Right cardiac atrium (tissue), 5 donors: ENCODE measurements at places on chromosomes 11 and 22.

DNA sequence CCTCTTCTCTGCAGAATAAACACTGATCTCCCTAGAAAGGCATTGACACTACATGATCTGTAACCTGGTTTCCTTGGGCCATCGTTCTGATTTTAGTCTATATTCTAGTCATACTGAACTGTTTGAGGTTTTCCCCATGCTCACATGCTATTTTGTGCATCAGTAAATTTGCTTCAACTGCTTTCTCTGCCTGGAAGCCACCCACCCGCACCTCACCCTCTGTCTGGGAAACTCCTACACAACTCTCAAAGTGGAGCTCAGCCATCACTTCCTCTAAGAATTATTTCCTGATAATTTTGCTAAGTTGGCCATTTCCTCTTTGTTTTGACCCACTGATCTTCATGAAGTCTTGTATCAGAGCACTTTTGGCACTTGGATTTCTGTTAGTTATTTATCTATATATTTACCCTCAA, 36.1 kb downstream of the MMP20 start:
- no peak for DNase-seq

- DNase-seq = no peak
These were observed 1230.2 kb downstream of the JRKL start for GRCh38 chr11:97620007-97620406.

DNA sequence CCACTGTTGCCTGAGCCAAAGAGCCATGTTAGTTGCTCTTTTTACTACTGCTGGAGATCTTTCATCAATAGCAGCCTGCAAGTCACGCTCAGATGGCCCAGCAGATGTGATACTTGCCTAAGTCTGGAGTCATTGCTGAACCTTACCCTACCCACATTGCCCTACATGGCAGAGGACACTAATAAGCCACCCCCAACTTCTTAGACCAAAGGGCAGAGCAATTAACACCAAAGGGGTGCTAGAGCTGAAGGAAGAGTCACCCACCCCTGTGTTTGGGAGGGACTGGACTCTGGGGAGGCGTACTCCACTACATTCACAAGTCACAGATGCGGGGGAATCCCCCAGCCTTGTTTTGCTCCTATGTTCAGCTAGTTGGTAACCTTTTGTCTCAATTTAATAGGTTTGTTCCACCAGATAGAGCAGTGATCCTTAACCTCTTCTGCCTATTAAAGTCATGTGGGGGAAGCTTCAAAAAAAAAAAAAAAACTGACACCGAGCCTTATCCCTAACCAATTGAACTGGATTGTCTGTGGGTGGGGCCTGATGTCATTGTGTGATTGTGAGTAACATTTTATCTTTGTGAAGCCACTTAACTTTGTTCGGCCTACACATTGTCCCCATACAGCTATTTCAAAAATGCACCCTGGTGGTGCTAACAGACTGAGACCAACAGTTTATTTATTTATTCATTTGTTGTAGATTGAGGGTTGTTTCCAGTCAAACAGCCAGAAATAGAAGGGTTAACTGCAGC, 13.1 kb downstream of the ADM start:
- DNase-seq = no peak

DNA sequence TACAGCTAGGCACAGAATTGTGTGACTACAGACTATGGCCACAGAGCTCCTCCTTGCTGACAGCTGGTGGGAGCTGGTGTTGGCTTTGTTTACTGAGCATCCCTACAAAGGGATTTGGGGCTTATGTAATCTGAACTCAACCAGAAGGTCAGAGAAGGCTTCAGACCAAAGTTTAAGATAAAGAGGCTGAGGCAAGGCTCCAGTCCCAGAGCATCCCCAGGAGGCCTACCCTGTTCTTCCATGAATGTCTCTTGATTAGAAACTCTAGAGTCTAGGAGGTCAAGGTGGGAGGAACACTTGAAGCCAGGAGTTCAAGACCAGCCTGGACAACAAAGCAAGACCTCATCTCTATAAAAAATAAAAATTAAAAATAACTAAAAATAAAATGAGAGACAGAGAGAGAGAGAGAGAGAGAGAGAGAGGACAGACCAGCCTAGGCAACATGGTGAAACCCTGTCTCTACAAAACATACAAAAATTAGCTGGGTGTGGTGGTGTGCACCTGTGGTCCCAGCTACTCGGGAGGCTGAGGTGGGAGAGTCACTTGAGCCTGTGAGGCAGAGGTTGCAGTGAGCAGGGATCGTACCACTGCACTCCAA, 125.5 kb upstream of the SERPIND1 start:
- DNase-seq = no peak

- no peak for DNase-seq
These were observed 48.0 kb downstream of the CABIN1 start for GRCh38 chr22:24059121-24059520.

GRCh38 chr11:131194726-131195125, 175.7 kb upstream of the NTM start:
- DNase-seq = no peak
